A549 treated with Hydrocortisone at 1 μM for 4 hours (cell line): ENCODE measurements at places on chromosomes 5 and 9. TPM values are rescaled to one million over a fixed set of nuclear protein-coding genes. Genes with fewer than 3 reads are reported as not detected.

Gene TPRN
- 9.2 to 11.6 TPM (median 10.2 TPM) in 5 replicates for total RNA-seq

Gene JAK2
- total RNA-seq = 2.3 to 4.5 TPM (median 3.6 TPM) in 5 replicates

Gene SH3PXD2B
- 15.3 to 20.0 TPM (median 18.8 TPM) in 5 replicates for total RNA-seq

Gene GNAQ
- total RNA-seq = 11.9 to 20.0 TPM (median 16.5 TPM) in 5 replicates

Gene IL13
- total RNA-seq = 0.08 TPM in 1 of 5 replicates, not detected in the others

Gene SLC27A4
- 43.0 to 51.7 TPM (median 44.7 TPM) in 5 replicates for total RNA-seq

Gene OTP
- total RNA-seq = 0.03 to 0.16 TPM (median 0.13 TPM) in 5 replicates

Gene BOD1
- total RNA-seq = 64.4 to 69.1 TPM (median 68.0 TPM) in 5 replicates

Gene CACNA1B
- total RNA-seq = 0.02 to 0.05 TPM (median 0.03 TPM) in 5 replicates

Gene DNAI1
- 0.13 to 0.61 TPM (median 0.22 TPM) in 4 of 5 replicates, not detected in the other for total RNA-seq

Gene SPATA31A3
- total RNA-seq = not detected in 5 replicates

Gene HAND1
- total RNA-seq = 0.21 to 0.42 TPM (median 0.35 TPM) in 5 replicates
